Urinary bladder (tissue), 4 donors: ENCODE measurements at places on chromosomes 5 and 9.

GRCh38 chr5:33806738-33807442 is 84.9 kb downstream of the ADAMTS12 start:
- DNase-seq, result no peak

DNA sequence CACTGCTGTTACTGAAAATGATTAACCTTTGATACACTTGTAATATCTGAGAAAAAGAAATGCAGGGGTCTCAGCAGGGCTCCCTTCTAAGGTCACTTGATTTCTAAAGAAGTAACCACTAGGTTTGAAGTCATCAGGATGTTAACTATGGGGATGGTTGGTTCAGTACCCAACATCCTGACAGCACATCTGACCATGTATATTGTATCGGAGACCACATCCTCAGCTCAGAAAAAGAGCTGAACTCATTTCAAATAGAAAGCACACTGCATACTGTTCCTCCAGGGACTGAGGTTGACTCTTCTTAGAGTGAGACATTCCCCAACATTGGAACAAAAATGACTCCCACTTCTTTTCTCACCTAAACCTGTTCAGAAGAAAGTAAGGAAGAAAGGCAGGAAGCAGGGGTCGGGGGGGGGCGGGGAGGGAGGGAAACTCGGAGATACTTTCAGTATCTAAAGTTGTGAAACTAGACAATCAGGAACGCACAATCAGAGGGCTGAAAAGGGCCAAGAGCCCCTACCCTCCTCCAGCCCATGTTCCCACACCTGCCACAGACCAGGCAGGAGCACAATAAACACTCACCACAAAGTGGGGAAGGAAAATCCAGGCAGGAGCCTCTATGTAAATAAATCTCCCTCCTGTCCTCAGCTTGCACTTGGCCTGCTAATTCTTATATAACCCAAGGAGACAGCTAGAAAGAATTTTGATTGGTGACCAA is 730 bp upstream of the GZMA start:
- DNase-seq, result no peak

DNA sequence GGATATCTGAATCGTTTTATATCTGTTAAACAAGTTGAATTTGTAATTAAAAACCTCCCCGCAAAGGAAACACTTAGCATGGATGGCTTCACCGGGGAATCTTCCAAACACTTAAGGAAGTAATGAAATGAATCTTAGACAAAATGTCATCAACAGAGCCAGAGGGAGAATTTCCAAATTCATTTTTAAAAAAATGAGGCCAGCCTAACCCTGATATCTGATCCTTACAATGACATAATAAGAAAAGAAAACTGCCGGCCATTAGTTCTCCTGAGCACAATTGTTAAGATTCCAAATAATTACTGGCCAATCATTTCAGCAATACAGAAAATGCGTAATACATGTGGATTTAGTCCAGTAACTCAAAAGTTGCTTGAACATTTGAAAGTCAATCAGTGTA is 6.1 kb upstream of the KIF12 start:
- no peak for DNase-seq

GRCh38 chr5:103315455-103315854 is 56.9 kb downstream of the MACIR start:
- DNase-seq, result no peak

DNA sequence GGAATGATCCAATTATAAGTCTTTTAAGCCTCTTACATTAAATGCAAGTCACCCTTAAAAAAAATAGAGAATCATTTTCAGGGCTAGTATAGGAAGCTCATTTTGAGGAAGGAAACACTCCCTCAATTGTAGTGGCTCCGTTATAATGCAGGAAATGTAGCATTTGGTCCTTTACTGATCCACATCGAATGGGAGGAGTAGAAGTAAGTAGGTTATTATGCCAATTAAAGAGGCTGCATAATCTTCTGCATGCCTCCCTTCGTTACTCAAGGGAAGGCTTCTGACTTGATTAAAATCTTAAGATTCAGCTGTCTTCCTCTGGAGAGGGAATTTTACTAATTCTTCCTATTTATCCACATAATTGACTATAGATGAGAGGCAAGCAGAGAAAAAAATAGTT is 579.2 kb upstream of the COX7C start:
- no peak for DNase-seq

- no peak for DNase-seq
Measured at GRCh38 chr5:168420461-168420860, 65.8 kb upstream of the RARS1 start.

DNA sequence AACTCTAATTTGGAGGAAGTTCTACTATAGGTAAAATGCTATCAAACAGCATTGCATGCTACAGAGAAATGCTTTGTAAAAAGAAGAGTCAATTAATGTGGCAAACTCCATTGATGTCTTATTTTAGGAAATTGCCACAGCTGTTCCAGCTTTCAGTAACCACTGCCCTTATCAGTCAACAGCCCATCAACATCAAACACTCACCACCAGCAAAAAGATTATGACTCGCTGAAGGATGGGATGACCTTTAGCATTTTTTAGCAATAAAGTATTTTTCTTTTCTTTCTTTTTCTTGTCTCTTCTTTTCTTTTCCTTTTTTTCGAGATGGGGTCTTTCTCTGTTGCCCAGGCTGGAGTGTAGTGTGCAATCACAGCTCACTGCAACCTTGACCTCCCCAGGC is 26.0 kb downstream of the CRHBP start:
- no peak for DNase-seq

DNA sequence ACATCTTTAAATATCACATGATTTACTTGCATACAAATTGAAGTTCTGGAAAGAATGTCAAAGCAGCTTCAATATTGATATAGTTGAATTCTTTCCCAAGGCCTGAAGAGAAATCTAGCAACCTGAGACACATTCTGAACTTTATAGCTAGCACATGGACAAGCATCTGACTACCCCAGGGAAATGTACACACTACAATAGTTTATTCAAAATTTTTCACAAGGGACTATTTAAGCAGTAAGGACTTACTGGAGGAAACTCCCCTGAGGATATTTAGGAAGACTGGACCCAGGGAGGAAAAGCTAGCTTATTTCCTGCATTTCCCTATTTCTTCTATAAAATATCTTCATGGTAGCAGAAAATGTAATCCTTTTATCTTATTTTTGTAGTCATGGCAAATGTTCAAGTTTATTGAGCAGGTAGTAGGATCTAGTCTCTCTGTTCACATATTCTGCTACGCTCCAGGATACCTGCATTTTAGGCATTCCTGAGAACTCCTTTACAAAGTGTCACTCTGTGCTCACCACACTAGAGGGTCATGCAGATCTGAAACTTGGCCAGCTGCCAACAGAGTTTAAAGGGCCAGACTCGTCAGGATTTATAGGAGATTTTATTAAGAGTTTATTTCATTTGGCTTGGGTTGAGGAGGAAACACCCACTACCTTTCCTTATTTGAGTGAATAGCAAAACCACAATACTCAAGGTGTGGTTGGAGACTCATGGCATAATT is 348.4 kb upstream of the FTMT start:
- peak; percentile 13 for DNase-seq

DNA sequence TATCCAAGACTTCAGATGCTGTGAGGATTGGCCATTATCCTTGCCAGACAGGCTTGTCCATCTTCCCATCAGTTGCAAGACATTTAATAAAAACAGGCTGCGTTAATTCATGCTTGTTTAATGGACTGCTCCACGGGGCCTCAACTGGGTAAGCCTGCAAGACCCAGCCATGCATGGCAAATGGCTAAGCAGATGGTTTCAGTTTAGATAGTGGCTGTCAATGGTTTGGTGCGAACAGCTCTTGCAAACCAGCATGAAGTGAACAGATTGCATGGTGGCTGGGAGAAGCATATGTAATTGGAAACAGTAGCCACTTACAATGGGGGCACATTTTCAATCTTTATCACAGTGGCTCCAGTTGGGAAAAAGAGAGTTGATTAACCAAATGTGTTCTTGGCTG is 628.2 kb upstream of the KLF4 start:
- no peak for DNase-seq

GRCh38 chr9:107727086-107727780 is 237.7 kb upstream of the KLF4 start:
- no peak for DNase-seq

DNA sequence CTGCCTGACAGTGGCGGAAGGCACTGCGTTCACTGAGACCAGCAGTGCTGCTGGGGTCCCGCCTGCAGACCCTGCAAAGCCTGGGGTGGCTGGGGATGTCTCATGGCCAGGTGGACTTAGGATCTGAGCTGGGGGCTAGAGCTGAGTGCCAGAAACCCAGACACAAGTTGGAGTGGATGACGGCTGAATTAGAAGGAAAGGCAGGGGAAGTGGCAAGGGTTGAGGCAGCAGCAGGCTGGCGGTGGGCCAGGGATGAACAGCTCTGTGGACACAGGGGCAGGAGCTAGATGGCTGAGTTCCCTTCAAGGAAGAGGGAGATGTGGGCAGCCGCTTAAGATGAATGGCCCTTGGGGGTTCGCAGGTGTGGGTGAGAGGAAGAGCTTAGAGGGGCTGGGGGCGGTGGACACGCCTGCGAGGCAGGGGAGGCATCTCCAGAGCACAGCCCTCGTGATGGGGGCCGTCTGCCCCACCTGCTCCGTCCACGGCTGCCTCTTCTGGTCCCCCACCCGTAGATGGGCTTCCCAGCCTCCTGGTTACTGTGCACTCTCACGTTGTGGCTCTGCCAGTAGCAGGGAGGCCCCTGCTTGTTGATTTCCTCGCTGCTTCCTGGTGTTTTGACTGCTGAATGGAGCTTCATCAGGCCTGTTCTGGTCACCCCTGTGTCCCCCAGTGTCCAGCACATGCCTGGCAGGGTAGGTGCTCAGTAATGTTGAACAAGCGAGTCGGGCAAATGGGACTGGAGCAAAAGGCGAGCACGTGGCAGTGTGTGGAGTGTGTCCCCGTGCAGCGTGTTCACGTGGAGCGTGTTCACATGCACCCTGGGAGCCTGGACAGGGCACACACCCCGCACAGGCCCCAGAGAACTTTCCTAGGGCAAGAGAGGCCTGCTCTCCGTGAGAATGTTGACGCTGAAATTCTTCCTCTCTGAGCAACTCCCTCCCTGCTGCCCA is 168.2 kb downstream of the CACNA1B start:
- no peak for DNase-seq

GRCh38 chr5:43609752-43610151 is 6.8 kb downstream of the NNT start:
- DNase-seq, result no peak

- no peak for DNase-seq
Measured at GRCh38 chr9:21591221-21592062, 109.3 kb upstream of the IFNE start.

GRCh38 chr9:87742813-87743428 is 17.0 kb downstream of the CTSL start:
- no peak for DNase-seq

- DNase-seq, result no peak
Measured at GRCh38 chr9:128216781-128217553, 13.8 kb downstream of the DNM1 start.

DNA sequence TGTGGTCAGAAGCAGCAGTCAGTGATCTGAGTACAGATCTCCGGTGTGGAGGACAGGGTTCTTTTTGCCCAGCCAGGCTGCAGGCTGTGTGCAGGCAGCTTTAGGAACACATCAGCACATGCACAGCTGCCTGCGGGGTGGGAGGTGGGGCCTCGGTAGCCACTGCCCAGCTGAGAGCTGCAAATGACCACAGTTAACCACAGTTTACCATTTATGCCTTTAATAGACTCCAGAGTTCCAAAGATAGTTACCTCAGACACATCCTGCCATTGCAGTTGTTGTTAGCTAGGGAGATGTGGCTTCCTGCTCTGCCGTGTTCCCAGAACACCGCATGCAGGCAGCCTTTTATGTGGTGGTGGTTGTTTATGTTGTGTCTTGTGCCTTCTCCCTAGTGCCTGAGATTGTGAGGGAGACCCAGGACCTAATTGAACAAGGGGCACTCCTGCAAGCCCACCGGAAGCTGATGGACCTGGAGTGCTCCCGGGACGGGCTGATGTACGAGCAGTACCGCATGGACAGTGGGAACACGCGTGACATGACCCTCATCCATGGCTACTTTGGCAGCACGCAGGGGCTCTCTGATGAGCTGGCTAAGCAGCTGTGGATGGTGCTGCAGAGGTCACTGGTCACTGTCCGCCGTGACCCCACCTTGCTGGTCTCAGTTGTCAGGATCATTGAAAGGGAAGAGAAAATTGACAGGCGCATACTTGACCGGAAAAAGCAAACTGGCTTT is 10.2 kb downstream of the EXOC3 start:
- DNase-seq, result no peak

GRCh38 chr9:130267930-130268329 is 2.4 kb downstream of the HMCN2 start:
- no peak for DNase-seq

DNA sequence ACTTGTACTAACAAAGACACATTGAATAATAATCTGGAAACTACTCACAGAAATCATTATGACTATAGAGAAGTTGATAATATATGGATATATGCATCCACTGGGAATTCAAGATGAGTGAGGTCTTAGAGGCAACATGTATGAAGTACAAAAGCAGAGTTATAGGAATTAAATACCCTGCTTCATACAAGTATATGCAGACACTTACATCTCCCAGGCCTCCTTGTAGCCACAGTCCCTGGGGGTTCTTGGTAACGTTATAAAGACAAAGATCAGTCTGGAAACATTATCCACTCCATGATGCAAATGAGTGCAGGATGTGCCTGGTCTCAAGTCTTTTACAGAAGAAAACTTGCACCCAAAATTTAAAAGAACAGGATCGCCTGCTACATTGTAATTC is 92.4 kb upstream of the ANXA1 start:
- DNase-seq, result no peak

GRCh38 chr9:80012557-80013330 is 441.0 kb downstream of the TLE4 start:
- DNase-seq, result no peak

DNA sequence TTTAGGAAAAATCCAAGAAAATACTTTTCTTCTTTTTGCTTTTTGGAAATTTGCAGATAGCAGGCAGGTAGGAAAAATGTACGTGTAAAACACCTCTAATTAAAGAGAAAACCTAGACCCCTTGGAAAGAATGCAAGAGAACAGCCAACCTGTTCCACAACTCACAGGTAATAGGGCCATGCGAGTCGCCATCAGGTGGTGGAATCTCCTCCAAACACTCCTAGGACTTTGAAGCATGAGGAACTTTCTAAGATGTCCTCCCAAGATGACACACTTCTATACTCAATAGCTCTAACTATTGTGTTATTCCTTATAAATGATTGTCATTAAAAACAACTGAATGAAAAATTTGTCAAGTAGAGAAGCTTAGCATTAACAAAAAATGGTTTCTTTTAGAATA is 174.0 kb downstream of the TMC1 start:
- no peak for DNase-seq

DNA sequence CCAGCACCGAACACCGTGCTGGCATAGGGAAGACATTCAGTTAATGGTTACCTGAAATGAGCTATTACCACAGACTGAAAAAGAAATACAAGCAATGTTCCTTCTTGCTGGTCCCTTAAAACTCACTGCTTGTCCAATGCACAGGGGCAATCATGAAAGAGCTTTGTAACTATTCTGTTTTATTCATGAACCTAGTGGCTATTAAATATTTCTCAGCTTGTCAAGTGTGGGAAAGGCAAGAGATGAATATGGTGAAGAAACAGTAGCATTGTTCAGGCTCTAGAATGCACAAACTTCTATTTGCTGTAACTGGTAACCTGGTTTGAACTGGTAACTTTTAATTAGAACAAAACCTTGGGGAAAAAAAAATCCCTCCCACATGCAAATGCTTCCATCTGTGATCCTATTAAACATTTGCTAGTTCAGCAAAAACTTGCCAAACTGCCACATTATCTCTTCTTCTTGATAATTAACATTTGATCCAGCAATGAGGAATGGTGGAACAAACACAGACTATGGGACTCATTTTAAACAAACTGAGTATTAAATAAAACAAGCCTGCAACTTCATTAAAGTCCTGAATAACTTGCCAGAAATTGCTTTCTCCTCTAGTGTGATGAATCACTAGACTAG is 36.1 kb downstream of the YIPF5 start:
- no peak for DNase-seq

GRCh38 chr9:119675951-119676350 is 306.7 kb upstream of the BRINP1 start:
- DNase-seq, result no peak
